ENCODE measurements at places on chromosomes 4 and X.

- no peak for DNase-seq
Measured at GRCh38 chr4:113692809-113693411, 68.6 kb downstream of the CAMK2D start.

GRCh38 chr4:129095811-129096454, at the start of gene C4orf33:
TSS of gene C4orf33 (plus strand) at chr4:129096152. CDS start at chr4:129102611, 6,459 bp downstream.
- peak; percentile 79 for DNase-seq

DNA sequence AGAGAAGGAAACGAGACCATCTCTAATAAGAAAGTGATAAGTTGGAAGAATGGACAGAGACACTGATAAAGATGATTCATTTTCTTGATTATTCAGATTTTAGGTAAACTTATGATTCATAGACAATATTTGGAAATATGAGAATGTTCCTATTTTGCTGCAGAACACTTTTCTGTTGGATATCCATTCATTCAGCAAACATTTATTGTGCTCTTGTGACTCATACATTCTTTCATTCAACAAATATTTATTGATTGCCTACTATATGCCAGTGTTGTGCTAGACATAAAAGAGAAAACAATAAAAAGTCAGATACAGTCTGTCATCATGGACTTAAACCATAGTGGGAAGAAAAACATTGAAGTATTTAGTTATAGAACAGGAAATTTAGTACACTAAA, 1232.0 kb downstream of the STIM2 start:
- no peak for DNase-seq

- DNase-seq: no peak
Measured at GRCh38 chr4:166092797-166093290, 219.8 kb downstream of the TLL1 start.

DNA sequence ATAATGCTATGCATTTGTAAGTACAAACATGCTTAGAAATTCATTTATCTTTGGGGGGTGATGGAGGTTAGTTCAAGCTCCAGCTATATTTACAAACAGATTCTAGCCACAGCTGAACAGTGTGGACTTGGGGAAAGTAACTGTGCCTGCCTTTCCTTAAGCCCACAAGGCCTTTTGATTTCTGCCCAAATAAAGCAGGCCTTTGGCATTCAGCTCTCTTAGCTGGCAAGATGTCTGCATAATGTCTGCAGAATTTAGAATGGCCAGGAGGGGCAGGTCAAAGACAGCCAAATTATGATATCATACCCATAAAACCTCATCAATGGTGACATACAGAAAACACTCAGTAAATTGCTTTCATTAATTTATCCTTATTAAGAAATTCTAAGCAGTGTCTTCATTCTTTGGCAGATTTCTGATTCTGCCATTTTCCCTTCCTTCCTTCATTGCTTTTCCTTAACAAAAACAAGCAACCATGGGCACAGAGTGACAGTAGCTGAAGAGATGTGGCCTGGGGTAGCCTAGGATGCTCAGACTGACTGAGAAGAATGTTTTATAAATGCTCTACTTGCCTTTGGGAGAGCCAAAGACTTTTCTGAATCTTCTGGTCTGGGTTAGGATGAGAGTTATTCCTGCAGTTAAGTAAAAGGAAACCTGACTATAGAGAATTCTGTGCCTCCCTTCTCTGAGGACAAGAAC, 538.7 kb upstream of the NR3C2 start:
- DNase-seq: no peak

DNA sequence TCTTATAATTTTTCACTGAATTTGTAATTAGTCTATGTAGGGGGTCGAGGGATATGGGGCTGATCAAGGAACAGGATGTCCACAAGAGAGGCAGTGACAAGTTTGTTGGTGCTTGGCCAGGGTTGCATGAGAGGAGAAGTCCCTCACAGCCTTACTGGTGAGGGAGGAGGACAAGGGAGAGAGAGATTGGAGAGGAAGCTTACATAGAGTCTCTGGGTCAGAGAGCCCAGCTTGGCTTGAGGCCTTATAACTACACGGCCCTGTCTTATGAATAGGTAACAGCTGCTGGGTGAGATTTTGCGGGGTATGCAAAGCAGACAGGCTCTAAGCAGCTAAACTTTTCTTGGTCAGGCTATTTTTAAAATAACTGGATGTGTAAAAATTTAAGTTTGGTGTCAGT, 37.9 kb upstream of the OTUD4 start:
- no peak for DNase-seq

GRCh38 chr4:139419388-139419914, 34.5 kb upstream of the RAB33B start:
- no peak for DNase-seq

DNA sequence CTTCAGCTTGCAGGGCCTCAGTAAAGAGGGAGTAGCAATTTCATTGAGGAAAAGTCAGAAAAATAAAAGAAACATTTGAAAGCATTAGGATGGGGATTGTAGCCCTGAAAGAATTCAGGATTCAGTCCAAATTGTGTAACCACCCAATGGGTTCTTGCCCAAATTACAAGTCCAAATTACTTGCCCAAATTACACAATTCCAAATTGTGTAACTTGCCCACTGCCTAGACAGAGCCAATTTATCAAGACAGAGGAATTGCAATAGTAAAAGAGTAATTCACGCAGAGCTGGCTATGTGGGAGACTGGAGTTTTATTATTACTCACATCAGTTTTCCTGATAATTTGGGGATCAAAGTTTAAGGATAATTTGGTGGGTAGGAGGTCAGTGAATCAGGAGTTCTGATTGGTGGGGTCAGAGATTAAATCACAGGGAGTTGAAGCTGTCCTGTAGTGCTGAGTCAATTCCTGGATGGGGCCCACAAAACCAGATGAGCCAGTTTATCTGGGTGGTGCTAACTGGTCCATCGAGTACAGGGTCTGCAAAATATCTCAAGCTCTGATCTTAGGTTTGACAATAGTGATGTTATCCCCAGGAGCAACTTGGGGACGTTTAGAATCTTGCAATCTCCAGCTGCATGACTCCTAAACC, 18.1 kb upstream of the PAGE5 start:
- no peak for DNase-seq

- DNase-seq: no peak
Measured at GRCh38 chr4:14399848-14400247, 602.4 kb upstream of the CPEB2 start.

DNA sequence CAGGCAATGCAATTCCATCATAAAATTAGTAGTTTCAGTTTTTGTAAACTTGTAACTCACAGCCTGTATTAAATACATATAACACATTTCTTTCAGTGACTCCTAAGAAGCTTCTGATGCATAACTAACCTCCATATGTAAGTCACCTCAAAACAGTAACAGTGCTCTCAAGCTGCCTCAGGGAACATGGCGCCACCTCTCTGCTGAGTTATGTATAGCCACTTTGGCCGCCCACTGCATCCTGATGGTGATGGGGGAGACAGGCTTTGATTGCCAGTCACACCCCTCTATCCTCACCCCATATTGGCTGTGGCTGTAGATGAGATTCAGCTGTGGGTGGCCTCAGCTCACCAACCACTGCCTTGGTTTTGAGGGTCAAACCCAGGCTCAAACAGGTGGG, 54.3 kb downstream of the LRBA start:
- DNase-seq: no peak

GRCh38 chr4:151569650-151570049, 160.7 kb downstream of the FHIP1A start:
- no peak for DNase-seq

DNA sequence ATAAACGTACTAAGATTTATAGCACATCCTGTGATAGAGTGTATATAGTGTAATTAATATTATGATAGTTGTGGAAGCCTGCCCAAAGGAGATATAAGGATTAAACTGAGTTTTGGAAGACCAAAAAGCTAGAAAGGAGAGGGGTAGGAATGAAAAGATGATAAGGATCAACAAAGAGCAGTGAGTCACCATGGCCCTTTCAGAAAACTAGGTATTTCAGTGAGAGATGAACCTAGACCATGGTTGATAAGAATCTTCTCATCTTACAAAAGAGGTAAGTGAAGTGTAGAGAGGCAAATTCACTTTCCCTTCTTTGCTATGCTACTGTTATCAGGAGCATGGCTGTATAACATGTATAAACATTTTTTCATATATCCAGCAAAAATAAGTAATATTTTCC, 133.8 kb upstream of the PLAC1 start:
- DNase-seq: no peak

DNA sequence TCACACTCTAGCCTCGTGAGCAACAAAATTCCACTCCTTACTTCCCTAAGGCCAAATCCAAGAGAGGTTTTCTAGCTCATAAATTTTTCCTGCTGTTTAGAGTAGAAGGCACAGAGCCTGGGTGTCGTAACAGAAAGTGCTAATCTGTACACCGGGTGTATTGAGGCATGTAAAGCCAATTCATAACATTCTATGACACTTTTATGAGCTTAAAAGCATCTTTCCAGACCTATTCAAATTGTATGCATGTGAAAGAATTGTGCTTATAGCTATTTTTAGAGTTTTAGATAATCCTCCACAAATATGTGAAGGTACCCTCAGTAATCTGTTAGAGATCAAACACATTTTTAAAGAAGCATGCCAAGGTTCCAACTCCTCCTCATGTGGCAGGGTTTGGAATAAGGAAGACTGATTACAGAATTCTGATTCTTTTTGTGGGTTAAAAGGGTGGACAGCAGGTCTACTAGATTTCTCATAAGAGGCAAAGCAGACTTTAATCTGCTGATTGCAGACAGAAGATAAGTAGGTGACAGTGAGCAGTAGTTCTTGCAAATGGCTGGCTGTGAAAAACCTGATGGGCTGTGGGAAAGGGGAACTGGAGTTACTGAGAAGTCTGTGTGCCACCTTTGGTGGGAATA, 25.5 kb upstream of the LRCH2 start:
- no peak for DNase-seq

- no peak for DNase-seq
Measured at GRCh38 chr4:122739174-122739573, 6.7 kb downstream of the BBS12 start.

- no peak for DNase-seq
Measured at GRCh38 chr4:138405934-138406567, 163.9 kb upstream of the SLC7A11 start.

DNA sequence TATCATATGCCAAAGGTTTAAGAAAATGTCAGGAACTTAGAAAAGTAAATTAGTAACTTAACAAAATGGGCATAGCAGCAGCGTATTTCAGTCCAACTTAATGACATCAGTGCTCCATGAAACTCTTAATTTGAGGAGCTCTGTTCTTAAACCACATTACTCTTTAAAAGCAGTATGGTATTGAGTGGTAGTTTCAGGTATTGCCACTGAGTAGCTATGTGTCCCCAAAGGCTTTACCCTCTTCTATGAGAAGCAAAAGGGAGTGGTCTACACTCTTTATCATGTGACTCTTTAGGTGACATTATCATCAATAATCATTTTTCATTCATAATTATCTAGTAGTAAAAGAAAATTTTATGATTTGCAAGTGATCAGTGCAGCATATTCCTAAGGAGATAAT, 158.3 kb downstream of the STIM2 start:
- no peak for DNase-seq

GRCh38 chr4:10589799-10590198, 94.8 kb downstream of the CLNK start:
- DNase-seq: no peak

DNA sequence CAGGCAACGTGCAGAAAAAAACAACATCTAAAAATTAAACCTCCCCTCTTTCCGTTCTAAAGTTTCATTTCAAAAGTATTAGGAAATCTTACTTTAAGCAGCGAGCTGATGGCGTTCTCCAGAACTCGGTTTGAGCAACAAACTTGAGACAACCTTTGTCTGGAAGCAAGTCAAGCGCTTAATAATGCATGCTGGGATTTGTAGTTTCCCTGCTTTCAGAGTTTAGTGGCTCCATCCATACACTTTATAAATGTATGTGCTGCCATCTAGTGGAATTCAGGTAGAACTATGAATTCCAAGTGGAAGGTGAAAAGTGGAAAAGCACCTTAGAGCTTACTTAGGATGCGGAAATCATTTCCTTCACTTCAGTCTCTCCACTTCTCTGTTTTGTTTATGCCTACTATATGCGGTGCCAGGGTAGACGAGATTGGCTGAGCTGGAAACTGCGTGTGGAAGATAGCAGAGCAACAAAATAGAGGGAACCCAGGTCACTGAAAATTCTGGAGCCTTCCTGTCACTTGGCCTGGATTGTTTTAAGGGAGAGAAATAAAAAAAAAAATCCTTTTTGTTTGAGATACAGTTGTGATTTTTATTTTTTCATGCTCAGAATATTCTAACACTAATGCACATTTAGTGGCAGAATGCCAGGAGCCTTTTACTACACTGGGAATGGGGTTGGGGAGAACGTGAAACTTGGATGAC, at the start of gene BDH2:
BDH2 (minus strand) TSS at position 144 of the 702 bp plus-strand sequence. CDS start 3,580 bp downstream, outside the sequence.
- no peak for DNase-seq

DNA sequence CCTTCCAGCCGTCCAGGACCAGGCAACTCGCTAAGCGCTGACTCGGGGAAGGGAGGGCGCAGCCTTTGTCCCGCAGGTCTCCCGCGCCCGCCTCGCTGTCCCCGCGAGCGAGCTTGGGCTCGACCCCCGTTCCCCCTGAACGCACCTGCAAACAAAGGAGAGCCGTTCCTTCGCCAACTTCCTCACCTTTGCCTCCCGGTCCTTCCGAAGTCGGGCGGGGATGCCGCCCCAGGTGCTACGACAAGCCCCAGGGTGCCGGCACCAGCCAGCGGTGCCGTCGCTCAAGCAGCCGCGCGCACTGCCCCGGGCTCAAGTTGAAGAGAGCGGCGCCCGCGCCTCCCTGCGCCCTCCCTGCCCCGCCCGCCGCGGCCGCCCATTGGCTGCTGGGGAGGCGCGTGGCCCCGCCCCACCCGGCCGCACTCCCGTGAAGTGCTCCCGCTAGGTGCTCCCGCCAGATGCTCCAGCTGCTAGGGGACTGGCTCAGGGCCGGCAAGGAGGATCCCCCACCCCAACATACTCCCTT, 107.1 kb downstream of the NSUN7 start:
- DNase-seq: no peak

DNA sequence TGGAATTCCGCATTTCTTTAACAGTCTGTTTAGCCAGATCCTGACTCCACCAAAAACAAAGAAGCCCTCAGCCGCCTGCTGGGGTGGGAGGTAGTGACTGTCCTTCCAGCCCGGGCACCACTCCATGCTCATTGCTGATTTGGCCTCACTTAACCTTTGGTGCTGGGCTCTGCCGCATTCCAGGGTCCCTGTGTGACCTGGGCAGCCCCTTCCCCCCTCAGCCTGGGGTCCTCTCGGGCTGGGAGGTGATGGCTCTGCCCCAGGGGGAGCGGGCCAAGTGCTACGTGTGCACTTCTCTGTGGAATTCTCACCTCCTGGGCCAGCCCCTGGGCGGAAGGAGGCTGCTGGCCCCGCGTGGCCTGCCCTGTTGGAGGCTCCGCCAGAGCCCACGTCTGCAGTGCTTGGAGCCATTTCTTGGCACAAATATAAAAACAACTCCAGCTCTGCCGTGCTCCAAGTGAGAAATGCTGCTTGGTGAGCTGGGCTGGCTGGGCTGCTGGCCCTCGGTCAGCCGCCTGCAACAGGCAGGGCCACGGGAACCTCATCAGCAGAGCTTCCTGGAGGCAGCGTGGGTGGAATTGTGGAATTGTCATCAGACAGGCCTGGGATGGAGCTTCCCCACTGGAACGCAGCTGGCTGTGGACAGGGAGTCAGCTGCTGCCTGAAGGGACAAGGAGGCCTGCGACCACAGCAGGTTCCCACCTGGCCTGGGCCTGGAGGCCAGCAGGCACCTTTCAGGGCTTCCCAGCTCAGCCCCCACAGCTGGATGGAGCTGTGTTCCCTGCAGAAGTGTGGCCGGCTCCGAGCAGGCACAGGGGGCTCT, 66.0 kb downstream of the TRMT44 start:
- no peak for DNase-seq

All from coronary artery (tissue), 2 donors.